DMS79 treated with DMSO at 0.1 percent for 48 hours (cell line): ENCODE measurements at places on chromosomes 11 and 22.

DNA sequence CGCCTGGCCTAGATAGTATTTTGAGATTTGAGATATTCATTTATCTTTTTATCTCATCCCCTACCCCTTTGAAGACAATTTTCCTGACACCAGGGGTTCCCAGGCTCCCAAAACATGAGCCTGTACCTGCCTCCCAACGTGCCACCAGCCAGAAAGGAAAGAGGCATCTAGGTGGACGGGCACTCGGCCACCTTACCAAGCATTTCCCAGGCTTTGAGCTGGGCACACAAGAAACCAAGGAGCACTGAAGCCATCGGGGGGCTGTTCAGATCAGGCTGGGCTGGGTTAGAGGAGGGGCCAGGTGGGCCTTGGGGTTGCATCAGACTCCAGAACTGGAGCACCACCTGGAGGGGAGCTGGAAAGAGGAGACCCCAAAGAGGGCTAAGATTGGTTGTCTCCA, 28.5 kb upstream of the BAIAP2L2 start:
- no peak for DNase-seq

- no peak for DNase-seq
Observed at GRCh38 chr11:73274722-73275380, 2.7 kb downstream of the P2RY6 start.

- DNase-seq, result peak; percentile 98
Observed at GRCh38 chr11:130420478-130421198, 7.8 kb downstream of the ADAMTS8 start.

DNA sequence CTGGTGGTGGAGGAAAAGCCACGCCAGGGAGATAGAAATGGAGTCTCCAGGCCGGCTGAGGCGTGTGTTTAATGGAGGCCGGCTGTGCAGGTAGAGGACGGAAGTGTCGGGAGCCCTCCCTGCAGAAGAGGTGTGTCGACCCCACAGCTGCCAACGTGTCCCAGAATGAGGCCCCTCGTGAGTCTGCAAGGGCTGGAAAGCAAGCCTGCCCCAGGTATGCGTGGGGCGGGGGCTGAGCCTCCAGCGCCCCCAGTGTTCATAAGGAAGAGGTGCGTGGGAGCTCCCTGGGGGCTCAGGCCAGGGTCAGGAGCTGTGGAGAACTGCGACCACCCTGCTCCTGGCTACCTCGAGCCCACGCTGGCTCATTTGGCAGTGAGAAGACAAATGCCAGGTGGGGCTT, 38.0 kb upstream of the JAM3 start:
- DNase-seq, result no peak

- no peak for DNase-seq
Observed at GRCh38 chr11:8477151-8477550, 116.9 kb downstream of the STK33 start.

GRCh38 chr11:76194872-76195668, 11.2 kb downstream of the WNT11 start:
- no peak for DNase-seq

DNA sequence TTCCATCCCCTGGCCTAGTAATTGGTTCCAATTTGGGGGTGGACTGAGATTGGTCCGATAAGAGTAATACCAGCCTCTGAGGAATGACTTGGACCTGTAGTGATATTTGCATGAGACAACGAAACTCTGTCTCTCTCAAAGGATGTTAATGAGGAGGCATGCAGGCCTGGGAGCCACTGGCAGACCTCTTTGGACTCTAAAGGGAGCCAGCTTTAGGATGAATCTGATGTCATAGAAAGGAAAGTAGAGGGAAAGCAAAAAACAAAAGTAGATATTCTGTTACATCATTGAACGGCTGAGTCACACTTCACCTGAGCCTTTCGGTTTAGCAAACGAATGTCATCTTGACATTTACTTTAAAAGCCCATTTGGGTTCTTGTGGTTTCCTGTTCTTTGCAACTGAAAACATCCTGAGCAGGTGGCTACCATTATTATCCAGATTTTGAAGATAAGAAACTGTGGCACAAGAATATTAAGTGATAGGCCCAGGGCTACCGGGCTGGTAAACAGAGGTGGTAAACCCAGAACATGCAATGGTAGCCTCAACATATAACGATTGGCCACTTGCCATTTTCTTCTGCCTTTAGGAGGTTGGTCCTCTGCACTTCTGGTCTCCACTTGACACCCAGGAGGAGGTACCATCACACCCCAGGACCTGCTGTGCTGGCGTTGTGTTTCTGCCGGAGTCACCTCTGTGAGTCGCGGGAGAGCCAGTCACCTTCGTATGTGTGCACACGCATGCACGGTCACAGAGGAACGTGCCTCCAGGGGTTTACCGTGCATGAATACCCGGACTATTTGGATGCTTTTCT, 42.7 kb downstream of the RTL6 start:
- DNase-seq, result peak; percentile 80

DNA sequence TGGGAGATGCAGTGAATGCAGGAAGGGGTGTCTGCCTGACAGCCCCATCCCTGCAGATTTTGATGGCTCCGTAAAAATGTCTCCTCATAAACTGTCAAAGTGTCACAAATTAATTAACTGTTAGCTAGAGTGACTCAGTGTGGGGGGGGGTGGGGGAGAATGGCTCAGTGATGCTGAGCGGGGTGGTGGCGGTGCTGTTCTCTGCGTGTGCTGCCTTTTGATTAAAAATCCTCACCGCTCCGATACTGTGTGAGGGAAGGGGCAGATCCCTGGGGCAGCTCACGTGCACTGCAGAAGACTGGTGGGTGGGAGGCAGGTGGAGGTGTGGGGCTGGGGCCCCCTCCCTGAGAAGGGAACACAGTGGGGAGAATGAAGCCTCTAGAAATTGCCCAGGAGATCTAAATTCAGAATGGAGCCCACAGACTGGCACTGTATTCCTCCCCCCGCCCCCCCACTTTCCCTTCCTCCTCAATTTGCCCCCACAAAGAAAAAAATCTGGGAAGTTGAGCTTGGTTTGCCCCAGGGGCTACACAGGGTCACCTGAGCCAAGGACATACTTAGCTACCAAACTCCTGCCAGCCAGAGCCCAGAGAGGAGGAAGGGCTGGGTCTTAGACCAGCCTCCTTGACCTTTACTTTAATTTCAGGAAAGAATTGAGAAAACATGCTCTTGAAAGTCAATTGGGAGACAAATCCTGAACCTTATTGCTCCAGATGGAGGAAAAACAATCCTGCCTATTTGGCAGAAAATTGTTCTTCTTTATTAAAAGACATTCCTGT, 39.8 kb downstream of the DRD2 start:
- DNase-seq, result no peak

DNA sequence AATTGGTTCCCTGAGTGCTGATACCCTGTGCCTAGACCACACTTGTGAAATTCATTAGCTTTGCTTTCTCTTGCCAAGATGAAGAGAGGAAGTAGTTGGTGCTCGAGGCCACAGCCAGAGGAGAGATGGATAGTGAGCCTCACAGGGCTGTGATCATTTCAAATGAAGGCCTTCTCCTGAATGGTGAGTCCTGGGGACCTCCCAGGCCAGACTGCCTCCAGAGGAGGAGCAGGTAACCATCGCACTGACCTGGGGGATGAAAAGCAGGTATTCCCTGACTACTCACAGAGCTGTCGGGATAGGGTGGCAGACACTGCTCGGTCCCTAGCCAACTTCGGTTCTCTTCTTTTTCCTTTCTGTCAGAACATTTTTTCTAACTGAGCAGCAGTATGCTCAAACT, 4.8 kb upstream of the FXYD6 start:
- no peak for DNase-seq

- no peak for DNase-seq
Observed at GRCh38 chr11:129989149-129989813, 13.4 kb downstream of the PRDM10 start.

GRCh38 chr11:20046416-20046815, 113.9 kb downstream of the DBX1 start:
- DNase-seq, result no peak

GRCh38 chr11:29309992-29310391, 706.8 kb downstream of the KCNA4 start:
- no peak for DNase-seq

DNA sequence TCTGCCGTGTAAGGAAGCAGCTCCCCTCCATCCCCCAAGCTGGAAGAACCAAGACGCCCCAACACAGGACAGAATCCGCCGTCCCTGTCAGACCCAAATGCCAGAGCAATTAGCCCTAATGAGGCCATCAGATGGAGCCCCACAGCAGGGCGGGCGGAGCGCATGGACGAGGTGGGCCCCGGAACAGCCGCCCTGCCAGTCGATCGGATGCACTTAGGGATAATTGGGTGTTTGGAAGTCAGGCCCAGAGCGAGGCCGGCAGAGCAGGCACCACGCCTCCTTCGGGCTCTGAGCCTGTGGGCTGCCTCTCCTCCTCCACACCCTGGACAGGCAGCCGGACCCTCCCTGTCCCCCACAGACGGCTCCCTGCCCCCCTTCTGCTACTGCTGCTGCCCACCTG, 5.5 kb upstream of the TH start:
- DNase-seq, result no peak
